H1 (cell line): ENCODE measurements at places on chromosomes 13 and 19. TPM values are rescaled to one million over a fixed set of nuclear protein-coding genes. Genes with fewer than 3 reads are reported as not detected.

DNA sequence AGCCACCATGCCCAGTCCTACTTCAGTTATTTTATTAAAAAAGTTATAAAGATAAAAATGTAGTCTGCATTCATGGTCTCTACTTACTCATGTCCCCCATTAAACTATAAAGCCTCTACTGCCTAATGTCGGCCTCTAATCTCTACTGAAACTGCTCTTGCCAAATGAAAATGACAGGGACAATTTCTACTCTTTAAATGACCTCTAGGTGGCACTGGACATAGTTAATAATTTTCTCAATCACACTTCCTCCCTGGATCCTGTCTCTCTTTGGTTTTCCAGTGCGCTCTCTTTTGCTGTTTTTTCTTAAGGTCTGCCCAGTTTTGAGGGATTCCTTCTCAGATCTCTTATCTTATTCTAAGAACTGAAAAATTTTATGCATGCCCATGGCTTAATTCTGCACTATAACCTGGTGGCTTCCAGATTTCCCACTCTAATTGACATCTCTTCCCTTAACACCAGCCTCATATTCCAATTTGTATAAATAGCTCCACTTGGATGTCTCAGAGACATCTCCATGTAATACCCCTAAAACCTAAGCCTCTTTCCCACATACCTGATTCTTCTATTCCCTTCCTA is 54.3 kb downstream of the MTMR6 start:
- DNase-seq: no peak

The CUL4A gene
- polyA plus RNA-seq: 54.7 and 75.1 TPM in 2 replicates

The LILRA1 gene
- polyA plus RNA-seq: not detected in 2 replicates

The BST2 gene
- 72.8 and 117 TPM in 2 replicates for polyA plus RNA-seq

- DNase-seq: no peak
Observed at GRCh38 chr13:32530841-32531253, 7.7 kb downstream of the N4BP2L2 start.

The SLAIN1 gene
- polyA plus RNA-seq: 19.3 and 35.0 TPM in 2 replicates

The KLHL1 gene
- polyA plus RNA-seq: not detected in 2 replicates

GRCh38 chr13:111429064-111429558 is 108.7 kb downstream of the TEX29 start:
- peak; percentile 88 for DNase-seq

DNA sequence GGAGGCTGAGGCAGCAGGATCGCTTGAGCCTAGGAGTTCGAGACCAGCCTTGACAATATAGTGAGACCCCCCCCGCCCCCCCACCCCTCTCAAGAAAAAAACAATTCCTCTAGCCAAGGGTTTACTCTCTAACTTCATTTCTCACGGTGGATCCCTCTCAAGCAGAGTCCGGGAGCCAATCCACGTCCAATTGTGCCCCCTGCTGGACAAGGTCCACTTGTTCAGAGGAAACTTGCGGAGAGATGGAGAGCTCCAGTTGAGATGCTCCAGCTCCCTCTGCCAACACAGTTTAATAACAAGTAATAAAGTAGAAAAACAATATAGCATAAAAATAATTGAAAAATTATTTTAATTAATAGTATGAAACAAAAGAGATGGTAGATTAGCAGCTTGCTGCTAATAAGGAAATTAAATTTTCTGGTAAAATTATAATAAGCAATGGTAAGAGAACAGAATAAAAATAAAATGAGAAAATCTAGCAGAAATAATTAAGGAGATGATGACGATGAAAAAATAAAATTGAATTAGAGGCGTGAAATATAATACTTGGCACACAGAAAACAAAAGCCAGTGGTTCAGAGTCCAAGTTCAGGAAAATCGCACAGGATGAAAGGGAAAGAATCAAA is 14.5 kb upstream of the SIGLEC14 start:
- peak; percentile 75 for DNase-seq

GRCh38 chr19:926589-927350 is 935 bp downstream of the ARID3A start:
- no peak for DNase-seq
